ENCODE measurements at places on chromosomes 16 and 17.

GRCh38 chr16:28937222-28937876, 5.6 kb downstream of the CD19 start:
- no peak for DNase-seq

- DNase-seq = peak; percentile 43
These were observed 75.2 kb upstream of the KSR1 start for GRCh38 chr17:27381007-27381501.

- no peak for DNase-seq
These were observed 13.5 kb upstream of the FBXO47 start for GRCh38 chr17:38980490-38981217.

DNA sequence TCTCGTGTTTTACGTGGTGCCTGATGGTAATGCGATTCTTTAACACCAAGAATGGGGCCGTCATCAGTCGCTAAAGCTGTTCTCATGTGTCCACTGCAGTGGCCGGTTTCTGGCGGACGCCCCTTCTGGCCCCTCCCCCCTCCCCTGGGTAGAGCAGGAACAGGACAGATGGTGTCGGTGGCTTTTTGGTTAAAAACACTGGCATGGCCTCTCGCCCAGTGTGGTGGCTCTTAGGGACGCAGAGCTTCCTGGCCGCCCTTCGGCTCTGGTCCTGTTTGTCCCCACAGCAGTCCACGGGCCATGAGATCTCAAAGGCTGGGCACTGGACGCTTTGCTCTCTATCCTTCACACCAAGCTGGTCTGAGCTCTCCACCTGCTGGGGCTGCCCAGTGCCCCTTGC, 151.8 kb downstream of the BANP start:
- no peak for DNase-seq

DNA sequence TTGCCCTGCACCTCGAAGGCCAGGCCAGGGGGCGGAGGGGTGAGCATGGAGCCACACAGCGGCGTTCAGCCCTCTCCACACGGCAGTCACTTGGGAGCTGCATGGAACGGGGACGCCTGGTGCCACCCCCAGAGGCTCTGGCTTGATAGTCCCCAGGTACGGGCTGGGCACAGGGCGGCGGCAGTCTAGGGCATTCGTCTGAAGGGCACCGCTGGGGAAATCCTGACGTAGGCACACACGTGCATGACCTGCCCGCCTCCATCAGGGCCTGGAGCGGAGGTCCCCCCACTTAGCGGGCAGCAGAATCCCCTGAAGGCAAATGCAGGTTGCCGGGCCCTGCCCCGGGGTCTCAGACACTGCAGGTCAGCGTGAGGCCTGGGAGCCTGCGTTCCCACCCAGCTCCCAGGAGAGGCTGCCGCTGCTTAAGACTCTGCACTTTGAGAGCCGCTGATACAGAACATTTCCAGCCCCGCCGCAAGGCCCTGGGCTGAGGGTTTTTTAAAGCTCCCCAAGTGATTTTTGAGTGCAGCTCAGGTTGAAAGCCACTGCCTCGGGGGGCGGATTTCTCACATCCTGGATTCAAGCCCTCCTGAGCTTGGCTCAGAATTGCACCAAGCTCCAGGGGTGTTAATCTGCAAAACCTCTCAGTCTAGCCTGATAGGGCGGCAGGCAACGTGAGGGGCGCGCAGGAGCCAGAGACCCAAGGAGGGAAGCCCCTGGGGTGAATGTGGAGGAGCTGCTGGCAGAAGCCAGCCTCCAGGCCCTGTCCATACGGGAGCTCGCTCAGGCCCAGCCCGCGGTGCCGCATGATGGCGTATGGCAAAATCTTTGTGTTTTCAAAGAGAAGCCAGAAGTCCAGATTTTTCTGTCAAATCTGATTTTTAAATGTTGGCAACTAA, 182.3 kb upstream of the GSE1 start:
- DNase-seq = no peak

DNA sequence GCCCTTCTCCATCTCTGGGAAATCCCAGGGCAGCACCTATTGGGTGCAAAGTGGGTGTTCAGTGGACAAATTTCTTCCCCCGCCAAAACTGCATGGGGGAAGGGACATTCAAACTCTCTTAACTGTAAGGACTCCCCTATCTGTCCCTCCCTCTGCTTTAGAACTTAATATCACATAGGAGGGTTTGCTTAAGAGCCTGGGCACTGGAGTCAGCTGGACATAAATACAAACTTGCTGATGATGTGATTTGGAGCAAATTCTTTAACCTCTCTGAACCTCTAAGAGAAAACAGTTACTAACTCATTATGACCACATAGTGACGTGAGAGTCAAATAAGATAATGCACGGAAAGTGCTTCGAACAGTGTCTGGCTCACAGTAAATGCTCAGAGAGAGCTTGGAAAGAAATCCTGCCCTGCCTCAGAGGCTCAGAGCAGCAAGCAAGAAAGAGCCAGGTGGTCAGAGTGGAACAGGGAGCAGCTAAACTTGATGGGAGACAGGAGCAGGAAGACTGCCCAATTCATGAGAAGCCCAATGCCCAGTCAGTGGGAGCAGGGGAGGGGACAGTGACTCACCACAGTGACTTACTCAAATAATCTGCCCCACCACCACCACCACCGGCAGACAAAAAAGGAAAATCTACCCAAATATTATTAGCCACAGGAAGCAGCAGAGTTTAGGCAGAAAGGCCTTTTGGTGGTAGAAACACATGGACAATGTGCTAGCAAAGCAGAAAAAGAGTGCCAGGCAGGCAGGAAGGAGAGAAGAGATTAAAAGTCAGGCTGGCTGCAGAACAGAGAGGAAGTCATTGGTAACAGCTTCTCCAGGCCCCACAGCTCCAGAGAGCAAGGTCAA, 23.9 kb upstream of the CCL1 start:
- DNase-seq = no peak

DNA sequence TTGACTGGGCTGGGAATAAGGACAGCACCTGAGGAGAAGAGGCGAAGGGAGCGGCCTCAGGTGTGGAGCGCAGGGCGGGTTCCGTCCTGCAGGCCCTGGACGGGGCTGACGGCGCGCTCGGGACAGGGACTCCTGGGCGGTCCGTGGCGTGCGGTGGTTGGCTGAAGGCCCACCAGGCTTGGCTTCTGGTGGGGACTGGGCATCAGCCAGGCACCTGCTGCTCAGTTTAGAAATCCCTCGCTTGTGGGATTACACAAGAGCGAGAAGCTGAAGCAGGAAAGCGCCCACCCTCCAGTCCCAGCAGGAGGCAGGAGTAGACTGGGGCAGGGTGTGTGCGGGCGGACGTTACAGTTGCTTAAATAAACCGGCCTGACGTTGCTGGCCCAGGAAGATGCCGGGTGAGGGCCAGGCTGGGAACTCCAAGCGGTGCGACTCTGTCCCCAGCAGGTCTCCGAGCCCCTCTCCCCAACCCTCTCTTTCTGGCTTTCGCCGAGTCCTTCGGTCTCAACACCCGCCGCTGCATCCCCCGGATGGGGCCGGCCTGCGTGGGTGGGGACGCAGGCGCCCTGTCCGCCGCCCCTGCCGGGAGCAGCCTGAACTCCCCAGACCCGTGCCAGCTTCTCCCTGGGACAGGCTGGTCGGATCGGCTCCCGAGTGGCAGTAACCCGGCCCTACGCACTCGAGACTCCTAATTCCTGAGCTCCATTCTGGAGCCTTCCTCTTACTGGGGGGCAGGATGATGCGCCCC, 639 bp downstream of the MIF4GD start:
- peak; percentile 23 for DNase-seq

GRCh38 chr17:49963626-49964302, 5.2 kb upstream of the DLX4 start:
- no peak for DNase-seq

DNA sequence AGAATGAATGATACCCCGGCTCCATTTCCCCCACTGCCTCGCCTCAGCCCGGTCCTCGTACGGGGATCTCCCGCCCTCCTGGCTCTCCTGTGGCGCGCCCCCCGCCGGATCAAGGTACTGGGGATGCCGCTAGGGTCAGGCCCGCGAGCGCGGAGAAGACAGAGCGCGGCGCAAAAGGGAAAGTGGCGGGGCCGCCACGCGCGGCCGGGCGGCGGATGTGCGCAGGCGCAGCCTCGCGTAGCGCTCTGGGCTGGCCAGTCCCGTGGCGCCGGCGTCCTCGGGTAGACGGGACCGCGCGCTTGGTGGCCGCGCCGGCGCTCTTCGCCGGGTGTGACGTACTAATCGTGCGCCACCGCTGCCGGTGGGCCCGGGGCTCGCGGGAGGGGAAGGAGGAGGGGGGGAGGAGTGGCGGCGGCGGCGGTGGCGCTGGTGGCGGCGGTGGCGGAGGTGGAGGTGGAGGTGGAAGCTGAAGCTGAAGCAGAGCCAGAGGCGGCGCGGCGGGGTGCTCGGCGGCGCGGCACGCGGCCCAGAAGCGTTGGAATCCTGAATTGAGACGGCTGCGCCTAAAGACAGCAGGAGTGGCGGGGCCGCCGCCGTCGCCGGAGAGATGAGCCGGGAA, at the start of gene SENP3:
SENP3 (plus strand) TSS at position 331 of the 619 bp plus-strand sequence. CDS start 1,158 bp downstream, outside the sequence.
- DNase-seq = peak; percentile 92
